ENCODE measurements at places on chromosomes 2 and 18.
A peak's percentile ranks its signal among the peaks of the same experiment; 100 is the strongest.

DNA sequence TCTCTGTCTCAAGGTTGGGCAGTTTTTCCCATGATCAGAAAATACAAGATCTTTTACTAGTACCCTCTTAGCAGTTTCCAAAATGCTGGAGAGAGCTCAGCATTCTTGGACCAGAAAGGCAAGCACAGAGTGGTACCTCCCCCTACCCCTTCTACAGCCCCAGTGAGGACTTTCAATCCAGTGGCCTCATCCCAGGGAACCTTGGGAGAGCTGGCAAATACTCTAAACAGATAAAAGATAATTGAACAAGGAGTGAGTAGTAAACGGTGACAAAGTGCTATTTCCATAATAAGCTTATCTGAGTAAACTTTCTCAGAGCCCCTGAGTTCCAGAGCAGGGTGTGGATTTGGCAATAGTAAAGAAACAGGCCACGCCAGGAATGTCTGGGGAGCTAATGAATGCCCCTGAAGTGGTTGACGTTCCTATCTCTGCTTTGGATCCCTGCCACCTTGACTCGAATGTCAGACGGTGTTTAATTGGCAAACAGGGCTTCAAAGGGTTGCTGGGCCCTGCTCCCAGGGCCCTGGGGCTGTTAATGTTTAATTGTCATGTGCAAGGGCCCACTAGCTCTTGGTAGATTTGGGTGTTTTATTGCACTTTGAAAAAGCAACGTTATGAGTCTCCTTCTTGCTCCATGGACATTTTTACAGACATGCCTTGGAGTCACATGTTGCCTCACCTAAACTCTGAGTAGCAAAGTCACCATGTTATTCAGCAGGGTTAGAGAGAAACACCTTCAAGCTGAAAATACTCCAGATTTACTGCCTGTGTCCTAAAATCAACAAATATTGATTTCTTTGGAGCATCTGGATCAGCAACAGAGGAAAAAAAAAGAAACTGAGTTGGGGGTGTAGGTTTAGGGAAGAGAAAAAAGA, 239.9 kb downstream of the CYRIA start:
- no peak for DNase-seq

GRCh38 chr2:100767224-100767653, 52.7 kb upstream of the NPAS2 start:
- no peak for DNase-seq

DNA sequence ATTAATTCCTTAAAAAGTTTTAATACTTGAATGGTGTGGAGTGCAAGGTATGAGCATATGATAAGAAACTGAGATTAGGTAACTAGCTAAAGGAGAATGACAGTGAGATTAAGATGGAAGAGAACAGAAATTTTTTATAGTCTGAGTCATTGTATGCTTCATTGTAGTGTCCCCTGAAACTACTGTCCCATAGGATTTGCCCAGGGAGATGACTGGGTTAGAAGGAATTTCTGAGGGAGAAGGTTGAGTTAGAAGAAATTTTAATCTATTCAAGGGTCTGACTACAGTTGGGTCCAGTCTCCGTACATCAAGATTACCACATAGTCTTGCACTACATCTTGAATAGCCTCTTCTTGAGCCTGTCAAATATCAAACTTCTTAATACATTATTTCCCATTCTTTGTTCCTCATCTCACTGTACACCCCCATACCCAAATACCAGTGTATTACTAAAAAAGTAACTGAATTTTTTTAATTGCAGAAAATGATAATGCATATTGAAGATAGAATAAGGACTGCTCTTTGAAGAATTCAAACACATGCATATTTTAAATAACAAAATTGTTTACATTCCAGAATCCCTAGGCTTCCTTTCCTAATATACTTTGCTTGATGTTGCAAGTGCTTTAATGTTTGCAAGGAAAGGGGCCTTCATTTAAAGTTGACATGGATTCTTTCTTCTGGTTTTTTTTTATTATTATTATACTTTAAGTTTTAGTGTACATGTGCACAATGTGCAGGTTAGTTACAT, 314.3 kb upstream of the COL3A1 start:
- DNase-seq: no peak

DNA sequence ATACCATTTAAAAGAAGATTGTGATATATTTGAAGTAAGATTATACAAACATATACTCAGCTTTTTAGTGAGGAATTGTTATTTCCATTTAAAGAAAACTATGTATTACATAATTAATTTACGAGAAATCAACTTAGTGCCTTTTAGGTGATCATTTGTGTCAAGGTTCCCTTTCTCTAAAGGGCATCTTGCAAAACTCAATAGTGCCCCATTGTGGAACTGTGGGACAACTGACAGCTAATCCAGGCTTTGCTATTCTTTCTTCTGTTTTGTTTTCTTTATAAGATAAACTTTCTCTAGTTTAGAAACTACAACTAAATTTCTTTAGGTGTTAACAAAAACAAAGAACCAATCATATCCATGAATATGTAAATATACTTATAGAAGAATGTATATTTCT, 24.3 kb upstream of the VIT start:
- DNase-seq: peak; percentile 49

DNA sequence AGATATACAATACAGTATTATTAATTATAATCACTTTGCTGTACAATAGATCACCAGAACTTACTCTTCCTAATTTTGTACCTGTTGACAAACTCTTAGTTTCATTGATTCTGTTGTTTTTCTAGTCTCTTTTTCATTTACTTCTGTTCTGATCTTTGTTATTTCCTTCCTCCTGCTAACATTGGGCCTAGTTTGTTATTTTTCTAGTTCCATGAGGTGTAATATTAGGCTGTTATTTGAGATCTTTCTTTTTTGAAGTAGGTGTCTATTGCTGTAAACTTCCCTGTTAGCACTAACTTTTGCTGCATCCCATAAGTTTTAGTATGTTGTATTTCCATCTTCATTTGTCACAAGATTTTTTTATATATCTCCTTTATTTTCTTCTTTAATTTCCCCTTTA, 55.1 kb downstream of the LIMS1 start:
- no peak for DNase-seq

GRCh38 chr2:31191931-31192330, 25.4 kb downstream of the CAPN14 start:
- DNase-seq: no peak

GRCh38 chr2:64622443-64623241, 31.1 kb downstream of the SERTAD2 start:
- DNase-seq: no peak

DNA sequence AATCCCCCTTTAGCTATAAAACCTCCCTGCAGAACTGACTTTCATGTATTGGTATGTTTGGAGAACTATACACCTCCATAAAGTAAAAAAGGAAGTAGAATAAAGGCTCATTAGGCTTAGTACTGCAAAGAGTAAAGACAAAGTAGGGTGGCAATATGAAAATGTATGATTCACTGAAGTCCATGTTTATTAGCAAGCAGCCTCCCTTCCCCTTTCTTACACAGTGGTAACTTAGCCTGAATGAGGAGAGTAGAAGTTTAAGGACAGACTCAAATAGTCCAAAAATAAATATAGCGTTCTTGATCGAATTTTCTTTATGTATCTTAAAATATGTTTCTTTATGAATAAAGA, 1.5 kb downstream of the ZNF804A start:
- DNase-seq: no peak

DNA sequence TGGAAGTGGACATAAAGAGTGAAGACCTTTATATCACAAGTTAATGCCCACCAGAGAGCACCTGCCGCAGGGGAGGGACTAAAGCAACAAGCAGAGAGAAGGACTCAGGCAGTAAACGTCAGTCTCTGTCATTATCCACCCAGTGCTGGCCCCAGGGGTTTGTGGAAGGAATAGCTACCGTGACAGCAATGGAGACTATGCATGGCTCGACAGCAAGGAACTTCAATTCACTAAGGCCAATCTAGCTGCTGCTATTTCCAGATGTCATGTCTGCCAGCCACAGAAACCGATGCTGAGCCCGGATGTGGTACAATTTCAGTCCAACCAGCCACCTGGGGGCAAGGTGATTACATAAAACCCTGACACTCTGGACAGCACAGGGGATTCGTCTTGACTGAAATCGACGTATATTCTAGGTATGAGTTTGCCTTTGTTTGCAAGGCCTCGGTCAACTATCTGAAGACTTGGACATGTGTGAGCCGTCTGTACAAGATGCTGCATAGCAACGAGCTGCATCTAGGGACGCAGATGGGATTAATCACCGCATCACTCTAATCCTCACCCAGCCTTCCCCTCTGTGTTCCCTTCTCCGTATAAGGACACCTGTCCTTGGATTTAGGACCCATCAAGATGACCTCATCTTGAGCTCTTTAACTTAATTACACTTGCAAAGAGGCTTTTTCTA, 154.1 kb upstream of the SH3BP4 start:
- no peak for DNase-seq

All from pons (tissue), 1 donor.